ENCODE measurements at places on chromosomes 3 and 15.

DNA sequence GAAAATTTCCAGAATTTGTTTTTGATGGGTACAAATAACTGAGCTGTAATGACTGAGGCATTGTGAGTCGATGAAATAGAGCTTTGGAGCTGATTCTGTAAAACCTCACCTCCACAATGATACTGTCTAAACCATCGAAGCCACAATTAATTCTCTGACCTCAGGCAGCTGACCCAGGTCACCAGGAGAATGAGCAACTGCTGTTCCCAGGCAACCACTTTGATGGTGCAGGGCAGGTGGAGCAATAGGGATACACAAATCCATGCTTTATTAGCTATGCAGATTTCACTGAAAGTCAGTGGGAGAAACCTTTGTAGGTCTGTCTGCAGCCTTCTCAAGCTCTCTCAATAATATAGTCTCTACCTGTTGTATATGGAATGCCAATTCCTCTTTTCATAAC lies 204.4 kb downstream of the RYR3 start:
- no peak for DNase-seq

- DNase-seq: no peak
Measured at GRCh38 chr3:66312039-66312438, 91.2 kb downstream of the SLC25A26 start.

GRCh38 chr3:128555098-128555825 lies 62.3 kb upstream of the GATA2 start:
- no peak for DNase-seq

DNA sequence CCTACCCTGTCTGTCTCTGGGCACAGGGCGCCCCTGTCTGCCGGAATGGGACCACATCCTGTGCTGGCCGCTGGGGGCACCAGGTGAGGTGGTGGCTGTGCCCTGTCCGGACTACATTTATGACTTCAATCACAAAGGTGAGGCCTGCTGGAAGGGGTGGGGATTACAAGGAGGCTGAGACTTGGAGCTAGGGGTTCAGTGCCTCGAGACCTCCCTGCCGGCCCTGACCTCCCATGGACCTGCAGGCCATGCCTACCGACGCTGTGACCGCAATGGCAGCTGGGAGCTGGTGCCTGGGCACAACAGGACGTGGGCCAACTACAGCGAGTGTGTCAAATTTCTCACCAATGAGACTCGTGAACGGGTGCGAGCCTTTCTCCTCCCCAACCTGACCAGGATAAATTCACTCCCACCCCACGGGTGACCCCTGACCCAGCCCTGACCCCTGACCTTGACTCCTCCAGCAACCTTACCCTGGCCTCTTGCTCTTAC lies 20.4 kb downstream of the PTH1R start:
- DNase-seq: no peak

DNA sequence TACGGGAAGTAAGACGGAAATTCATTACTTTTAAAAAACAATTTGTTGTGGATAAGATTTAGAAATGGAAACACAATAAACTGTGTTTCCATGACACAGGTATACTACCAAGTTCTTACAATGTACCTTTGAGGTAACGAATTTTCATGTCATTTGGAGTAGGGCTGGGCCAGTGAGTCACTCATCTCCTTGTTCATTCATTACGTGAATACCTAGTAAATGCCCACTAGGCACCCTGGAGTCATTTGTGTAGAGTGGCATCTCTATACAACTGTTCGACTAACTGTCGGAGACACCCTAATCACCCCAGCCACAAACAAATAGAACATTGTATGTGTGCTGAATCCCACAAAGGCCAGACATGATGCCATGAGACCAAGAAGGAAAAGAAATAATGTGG lies 94.8 kb downstream of the IGF1R start:
- no peak for DNase-seq
